Stimulated activated CD4-positive, alpha-beta T cell treated with anti-CD3 and anti-CD28 coated beads, Interleukin-1b, Interleukin-23, amount 100 ng/mL, for 1 hour (primary cell): ENCODE measurements at places on chromosomes 16 and 17.

GRCh38 chr16:82062645-82063058 lies 27.6 kb downstream of the HSD17B2 start:
- no peak for DNase-seq

DNA sequence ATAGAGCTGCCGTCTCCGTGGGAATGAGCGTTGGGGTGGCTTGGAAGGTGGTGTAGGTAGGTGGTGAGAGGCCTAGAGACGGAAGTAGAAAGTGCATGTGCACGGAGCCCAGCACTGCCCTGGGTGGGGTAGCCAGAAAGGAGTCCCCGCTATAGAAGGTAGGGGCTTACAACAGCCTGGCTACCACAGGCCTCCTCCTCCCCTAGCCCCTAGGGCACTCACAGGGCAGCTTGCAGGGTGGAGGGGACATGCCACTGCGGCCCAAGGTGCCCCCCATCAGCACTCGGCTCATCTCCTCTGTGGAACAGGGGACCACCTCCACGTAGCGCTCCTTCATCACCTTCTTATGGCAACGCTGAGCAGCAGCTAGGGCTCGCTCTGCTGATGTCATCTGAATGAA lies 5.0 kb downstream of the ESRP2 start:
- no peak for DNase-seq

GRCh38 chr17:14605267-14605599 lies 304.4 kb downstream of the HS3ST3B1 start:
- DNase-seq = no peak

DNA sequence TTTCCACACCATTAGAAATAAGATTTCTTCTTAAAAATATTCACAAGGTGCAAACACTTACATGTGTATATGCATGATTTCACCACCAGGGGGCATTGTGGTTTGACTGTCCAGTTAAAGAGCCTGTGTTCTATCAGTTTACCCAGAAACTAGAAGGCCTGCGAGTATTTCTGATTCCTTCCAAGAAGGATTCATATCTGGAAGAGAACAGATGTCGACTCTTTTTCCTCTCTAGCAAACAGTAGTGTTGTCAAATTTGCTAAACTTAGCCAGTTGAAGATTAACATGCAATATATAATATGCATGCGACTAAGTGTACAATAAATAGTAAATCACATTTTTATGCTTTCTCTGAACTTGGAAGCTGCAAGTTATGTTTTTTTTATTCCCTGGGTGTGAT lies 404.1 kb downstream of the WWOX start:
- DNase-seq = peak; percentile 13
